Right ventricle myocardium inferior (tissue), 1 donor: ENCODE measurements at places on chromosomes 4 and X. TPM values are rescaled to one million over a fixed set of nuclear protein-coding genes. Genes with fewer than 3 reads are reported as not detected.

- DNase-seq = no peak
Measured at GRCh38 chr4:155405059-155405458, 28.3 kb upstream of the MAP9 start.

DNA sequence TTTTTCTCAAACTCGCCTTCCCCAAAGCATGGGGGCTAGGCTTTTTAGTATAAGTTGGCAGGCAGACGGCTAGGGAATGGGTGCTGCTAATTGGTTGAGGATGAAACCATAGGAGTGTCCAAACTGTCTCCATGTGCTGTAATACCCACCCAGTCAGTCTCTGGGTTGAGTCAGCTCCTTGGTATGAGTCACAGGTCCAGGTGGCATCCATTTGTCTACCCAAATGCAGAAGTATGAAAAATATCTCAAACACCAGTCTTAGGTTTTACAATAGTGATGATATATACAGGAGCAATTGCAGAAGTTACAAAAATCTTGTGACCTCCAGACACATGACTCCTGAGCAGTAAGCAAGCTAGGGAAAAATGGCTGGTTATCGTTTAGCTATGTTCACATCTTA lies 27.4 kb upstream of the CCSER1 start:
- no peak for DNase-seq

DNA sequence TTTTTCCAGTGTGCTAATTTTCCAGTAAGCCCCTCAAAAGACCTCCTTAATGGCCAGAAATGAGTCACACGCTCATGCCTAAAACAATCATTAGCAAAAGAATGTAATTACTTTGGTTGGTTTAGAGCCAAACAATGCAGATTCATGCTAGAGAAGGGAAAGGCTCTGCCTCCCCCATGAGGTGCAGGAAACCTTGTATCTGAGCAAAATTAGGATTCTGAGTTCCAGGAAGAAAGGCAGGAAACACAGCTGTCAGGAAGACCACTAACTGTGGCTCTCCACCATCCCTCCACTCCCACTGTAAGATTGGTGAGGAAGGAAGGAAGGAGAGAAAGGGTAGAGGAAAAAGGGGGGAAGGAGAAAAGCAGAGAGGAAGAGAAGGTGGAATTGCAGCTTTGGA lies 104.9 kb upstream of the DHX15 start:
- DNase-seq = no peak

DNA sequence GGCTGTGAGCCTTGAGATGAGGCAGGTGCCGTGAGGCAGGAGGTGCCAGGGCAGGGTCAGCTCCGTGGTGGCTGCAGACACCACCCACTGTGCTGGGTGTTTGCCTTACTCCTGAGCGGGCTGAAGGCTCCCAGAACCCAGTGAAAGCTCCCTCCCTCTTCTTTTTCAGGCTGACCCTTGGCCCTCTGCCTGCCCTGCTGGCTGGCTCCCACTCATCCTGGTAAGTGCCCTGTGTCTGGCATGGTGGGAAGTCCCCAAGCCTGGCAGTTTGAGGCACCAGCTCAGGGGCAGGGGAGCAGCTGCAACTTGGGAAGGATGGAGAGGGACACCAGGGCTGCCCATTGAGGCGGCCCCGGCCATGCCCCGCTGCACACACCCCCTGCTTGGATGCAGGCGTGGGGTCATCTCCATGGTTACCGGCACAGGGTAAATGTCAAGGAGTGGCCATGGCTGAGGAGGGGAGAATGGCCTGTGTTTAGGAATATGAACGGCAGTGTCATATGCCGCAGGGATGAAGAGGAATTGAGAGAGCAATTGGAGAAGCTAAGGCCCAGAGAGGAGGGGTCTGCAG lies 16.8 kb downstream of the SH3BP2 start:
- DNase-seq = no peak

DNA sequence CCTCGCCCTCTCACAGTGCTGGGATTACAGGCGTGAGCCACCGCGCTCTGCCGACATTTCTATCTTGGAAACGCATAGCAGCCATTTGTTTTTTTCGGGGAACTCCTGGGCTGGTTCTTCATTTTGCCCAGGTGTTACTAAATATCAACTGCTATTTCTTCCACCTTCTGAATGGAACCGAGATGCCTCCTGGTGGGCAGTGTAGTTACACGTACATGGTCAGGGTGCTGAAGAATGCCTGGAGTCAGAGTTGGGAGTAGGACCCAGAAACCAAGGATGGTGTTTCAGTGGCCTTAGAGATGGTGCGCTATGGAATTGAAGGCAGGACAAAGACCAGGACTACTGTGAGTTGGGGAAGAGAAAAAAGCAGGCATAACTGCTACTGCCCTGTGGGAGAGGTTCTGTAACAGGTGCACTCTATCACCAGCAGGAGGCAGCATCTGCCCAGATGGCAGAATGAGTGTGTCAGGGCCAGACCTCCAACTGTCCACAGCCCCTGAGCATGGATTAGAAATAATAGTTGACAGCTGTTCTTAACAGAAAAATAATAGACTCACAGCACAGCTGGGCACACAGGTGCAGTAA lies 81.7 kb downstream of the ZC4H2 start:
- no peak for DNase-seq

DNA sequence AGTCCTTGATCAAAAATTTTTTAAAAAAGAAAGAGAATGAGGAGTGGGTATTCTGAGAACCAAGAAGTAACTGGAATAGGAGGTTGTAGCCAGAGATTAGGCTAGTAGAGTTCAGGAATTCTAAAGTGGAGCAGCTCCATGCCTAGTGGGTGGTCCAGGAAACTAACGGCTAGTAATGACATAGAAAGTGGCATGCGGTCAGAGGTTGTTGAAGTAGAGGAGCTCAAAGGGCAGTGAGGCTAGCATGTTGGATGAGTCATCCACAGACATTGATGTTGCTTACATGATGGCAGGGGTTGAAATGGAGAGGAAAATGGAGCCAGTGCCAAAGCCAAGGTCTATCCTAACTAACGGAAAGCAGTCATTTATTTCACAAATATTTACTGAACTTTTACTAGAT lies 42.1 kb downstream of the TEX13B start:
- DNase-seq = no peak

- no peak for DNase-seq
Measured at GRCh38 chr4:173492315-173492714, 37.7 kb downstream of the HAND2 start.

DNA sequence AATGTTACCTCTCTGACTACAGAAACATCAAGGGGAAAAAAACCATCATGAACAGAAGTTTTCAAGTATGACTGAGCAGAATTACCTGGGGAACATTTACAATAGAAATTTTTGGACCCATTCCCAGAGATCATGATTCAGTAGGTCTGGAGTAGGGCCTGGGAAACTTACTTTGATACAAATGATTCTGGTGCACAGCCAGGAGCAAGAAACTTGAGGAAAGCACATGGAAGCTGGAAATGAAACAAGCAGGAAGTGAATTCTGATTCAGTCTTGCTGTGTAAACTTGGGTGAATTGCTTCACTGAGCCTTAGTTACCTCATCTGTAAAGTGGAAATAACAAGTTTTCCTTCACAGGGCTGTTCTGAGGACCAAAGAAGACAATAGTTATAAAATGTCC lies 192.5 kb upstream of the TAPT1 start:
- DNase-seq = no peak

DNA sequence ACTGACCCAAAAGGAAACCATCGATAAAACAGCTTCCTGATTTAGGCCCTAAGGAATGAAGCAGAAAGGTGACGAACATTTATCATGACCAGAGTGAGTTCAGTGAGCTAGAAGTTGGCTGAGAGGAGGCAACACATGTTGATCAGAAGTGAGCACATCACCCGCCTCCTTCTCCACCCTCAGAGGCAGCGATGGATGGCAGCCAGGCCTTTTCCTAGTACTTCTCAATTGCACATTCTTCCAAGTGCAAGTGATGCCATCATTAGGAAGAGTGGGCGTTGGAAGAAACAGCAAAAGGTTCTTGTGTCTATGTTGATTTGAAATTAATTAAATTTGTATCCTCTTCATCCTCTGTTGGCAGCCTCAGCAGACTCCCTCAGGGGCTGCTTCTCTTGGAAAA lies 51.7 kb downstream of the TMEM154 start:
- DNase-seq = no peak

GRCh38 chr4:120053911-120054310 lies 12.7 kb downstream of the MAD2L1 start:
- DNase-seq = no peak

DNA sequence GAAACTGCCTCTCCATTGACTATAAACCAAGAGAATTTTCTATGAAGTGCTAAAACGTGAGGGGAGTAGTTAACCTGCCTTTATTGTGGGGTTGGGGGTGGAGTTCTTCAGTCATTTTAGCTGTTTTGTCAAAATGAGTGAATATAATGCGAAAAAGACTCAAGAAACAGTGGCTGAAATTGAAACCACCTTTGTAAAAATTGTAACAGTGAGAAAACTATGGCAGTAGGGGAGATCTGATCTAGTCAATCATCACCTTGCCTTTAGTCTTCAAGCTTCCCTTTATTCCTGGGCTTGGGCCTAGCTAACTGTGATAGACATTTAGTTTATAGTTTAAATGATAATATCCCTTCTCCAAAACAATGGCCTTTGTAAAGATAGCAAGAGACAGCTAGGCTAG lies 1927.3 kb downstream of the STIM2 start:
- DNase-seq = no peak

DNA sequence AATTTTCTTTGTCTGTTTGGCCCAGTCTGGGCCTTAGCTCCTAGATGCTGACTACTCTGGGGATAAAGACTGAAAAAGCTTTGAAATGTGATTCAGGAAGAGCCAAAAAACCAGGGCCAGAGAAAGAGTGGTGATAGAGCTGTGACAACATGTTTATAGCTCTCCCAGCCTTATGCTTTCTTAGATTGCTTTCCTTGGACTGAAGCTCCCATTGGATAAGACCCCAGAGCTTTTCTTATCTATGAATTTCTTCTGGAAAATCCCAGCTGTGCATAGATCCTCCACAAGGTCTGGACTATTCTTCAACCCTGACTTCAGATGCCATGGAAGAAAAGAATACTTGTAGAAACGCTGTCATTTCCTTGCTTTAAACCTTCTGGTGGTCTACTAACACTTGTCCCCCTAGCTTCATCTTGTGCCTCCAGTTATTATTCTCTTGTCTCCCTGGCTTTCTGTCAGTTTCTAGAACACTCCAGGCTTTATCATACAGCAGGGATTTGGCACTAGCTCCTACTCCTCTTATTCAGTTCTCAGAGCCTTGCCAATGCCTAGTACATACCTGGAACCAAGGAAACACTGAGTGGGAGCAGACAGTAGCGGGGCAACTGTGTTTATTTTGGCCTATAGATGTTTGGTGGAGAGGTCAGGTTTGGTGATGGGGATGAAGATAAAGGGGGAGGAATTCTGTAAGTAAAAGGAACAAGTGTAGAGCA lies 57.1 kb upstream of the TEX13D start:
- no peak for DNase-seq

DNA sequence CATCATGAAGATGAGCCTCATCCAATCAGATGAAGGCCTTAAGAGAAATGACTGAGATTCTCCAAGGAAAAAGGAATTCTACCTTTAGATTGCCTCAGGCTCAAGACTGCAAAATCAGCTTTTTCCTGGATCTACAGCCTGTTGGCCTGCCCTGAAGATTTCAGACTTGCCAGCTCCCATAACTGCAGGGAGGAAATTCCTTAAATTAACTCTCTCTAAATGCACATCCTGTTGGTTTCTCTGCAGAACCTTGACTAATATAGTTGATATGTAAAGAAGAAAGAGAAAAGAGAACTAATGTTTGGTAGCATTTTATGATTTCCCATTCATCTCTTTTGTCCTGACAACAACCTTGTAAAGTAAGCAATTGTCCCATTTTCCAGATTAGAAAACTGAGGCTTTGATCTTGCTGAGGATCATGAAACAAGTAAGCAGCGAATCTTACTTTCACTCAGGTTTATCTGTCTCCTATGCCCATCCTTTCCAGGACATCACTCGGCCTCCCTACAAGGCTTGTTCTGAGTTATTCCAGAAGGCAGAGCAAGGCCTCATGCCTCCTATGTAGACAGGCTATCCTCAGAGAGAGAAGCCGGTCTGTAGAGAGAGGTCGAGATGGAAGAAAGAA lies 115.0 kb upstream of the LDB2 start:
- no peak for DNase-seq

DNA sequence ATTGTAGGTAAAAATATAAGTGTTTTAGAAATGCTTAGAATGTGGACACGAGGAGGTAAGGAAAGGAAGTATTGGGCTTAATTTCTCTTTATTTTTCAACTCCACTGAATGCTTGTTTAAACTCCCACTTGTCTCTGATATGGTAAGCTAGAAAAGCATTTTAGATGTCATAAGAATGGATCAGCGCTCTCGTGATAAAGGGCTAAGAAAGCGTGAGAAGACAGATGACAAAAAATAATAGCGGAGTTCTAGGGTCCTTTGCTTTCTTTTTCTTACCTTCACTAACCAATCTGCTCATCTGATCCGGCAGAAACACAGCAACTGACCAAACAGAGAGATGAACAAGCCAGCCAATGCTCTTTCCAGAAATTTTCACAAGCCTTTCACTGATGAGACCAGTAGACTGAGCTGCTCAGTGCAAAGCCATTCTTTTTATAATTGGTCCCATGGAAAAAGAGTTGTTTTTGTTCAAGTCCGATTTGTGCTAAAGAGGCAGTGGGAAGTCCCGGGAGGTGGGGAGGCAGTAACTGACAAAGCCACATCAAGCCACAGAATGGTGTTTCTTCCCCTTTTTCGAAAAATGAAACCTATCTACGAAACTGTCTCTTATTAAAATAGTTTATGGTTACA lies at the start of gene TASL:
Gene TASL, minus strand, starts transcription at position 405 of the 630 bp plus-strand sequence. CDS start 17,411 bp downstream, outside the sequence.
- DNase-seq = no peak

DNA sequence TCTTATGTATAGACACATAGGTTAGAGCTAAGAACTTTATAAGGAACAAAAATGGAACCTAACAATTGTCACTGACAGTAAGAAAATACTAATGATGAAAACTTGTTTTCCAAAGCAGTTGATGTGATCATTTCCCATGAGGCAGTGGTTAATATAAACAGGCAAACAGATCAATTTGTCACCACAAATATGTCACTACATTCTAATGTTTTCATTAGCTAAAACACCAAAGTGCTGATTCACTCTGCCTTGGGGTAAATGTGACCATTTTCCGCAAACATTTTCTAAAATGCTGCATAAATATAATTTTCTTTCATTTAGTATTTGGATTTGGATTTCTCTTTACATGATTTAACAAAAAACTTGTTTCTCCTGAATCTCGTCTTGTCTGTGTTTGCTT lies 408.9 kb upstream of the CTSO start:
- no peak for DNase-seq

Gene PPM1K
- total RNA-seq = 125 TPM

Gene PDGFRA
- total RNA-seq = 38.5 TPM

Gene STARD8
- 11.7 TPM for total RNA-seq

Gene TSPAN6
- 5.0 TPM for total RNA-seq

Gene ABLIM2
- 24.9 TPM for total RNA-seq

Gene SHOX
- total RNA-seq = not detected

Gene VSIG4
- total RNA-seq = 65.1 TPM

Gene GAGE13
- not detected for total RNA-seq

Gene XPNPEP2
- 0.68 TPM for total RNA-seq
